Stimulated activated CD8-positive, alpha-beta memory T cell treated with anti-CD3 and anti-CD28 coated beads, Interleukin-15, amount 100 ng/mL, for 4 hours (primary cell): ENCODE measurements at places on chromosomes 1 and 21.

DNA sequence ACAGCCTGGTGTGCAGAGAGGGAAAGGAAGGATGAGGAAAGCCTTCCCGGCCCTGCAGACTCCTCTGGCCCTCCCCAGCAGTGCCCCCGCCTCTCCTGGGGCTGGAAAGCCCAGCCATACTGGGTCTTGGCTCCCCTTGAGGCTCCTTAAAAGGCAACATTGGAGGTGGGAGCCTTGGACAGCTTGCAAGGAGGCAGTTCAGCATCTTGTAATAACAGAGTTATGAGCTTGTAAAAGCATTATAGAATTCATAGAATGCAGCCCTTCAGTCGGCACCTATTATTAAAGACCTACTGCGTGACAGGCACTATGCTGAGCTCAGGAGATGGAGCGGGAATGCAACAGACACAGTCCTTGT, 4.2 kb downstream of the TINAGL1 start:
- no peak for DNase-seq

DNA sequence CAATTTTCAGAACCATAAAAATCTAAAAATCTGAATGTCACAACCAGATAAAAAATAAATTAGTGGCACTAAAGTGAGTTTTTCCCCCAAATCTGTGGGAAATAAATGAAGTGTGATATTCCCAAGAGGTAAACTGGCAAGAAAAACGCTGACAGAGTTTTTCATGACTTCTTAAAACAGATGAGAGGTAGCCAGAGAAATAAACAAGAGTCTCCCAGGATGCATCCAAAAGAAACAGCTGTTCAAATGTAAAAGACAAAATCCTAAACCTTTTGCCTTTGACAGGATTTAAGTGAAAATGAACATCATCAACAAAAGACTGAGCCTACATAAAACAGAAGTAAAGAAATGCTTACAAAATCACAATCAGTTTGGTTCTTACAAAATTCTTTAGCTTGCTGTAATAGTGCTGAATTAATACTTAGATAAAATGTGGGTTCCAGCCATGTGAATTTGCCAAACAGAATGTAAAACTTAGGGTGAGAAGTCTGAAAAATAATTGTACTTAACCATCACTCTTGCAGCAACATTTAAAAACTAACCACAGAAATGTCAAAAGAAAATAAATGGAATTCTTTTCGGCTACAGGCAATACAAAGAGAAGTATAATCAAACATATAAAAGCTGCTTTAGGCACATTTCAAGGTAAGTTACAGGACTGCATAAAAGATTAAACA, 133.6 kb downstream of the EIF4G3 start:
- no peak for DNase-seq

DNA sequence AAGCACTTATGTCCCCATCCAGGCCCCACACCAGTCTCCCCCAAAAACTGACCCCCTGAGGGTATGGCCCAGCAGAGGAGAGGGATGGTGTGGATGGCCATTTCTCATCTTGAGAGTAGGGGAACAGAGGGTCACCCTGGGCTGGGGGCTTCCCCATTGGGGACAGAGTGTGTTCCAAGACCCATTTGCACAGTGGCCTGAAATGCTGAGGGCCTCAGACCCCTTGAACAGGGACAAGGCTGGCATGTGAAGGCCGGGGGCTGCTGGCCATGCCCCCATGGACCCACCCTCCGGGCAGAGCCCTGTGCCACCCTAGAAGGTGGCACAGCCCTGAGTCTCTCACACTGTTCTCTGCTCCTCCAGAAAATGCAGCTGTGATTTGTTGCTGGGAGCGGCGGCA, 8.0 kb downstream of the CTRC start:
- no peak for DNase-seq

DNA sequence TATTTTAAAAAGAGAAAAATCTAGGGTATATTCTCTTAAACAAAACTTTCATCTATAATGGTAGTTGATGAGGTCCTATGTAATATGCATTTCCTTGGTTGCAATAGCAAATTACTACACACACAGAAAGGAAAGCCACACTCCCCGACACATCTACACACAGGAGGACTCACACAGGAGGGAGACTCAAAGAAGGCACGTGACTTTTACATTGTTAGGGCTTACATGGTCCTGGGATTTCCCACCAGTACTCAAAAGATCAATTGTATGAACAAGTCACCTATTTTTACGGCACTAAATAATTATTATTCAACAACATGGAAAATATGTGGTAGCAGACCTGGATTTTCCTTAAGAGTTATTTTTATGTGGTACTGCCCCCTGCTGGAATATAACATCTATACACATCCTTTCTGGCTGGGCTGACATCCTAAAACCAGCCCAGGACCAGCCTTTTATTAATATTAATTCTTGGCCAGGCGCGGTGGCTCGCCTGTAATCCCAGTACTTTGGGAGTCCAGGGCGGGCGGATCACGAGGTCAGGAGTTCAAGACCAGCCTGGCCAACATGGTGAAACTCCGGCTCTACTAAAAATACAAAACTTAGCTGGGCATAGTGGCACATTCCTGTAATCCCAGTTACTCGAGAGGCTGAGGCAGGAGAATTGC, 33.9 kb upstream of the LGALS8 start:
- DNase-seq: no peak

DNA sequence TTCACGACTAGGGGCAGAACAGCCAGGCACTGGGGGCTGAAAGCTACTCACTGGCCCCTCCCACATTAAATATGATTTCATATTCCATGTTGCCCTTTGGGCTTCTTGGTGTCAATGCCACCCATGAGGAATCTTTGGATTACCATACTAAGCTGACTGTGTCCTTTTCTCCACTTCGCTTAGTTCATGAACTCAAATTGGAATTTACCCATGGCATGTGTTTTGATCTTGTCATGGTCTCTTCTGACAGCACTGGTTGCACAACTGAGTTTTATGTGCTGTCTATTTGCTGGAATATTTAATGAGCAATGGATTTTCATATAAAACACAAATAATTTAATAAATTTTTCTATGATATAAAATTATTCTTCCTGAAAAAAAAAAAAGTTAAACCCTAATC, 59.2 kb downstream of the SERBP1 start:
- DNase-seq: no peak

GRCh38 chr1:203126151-203126865, 1.2 kb upstream of the ADORA1 start:
- no peak for DNase-seq

- no peak for DNase-seq
These were observed 3.9 kb downstream of the ARHGEF2 start for GRCh38 chr1:155974208-155975115.

GRCh38 chr1:235079443-235080296, 49.0 kb downstream of the TOMM20 start:
- no peak for DNase-seq

DNA sequence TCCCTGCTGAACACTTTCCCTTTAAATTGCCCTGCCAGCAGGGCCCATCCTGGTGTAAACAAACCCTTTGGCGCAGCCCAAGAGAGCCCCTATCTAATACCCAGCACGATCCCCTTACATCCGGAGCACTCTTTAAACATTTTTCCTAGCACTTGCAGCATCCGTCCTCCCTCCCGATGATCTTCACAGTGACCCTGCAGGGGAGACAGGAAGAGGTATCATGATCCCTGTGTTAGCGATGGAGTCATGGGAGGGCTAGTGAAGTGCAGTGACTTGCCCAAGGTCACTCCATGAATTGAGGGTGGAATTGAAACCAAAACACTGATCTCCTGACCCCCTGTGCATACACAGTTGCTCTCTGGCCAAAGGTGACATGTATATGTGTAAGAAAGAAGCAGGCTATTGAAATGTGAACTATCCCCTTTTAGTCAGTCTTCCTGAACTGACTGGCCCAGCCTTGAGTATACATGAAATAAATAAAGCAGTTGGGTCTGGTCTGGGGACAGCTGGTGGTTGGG, 9.8 kb upstream of the KCNQ4 start:
- DNase-seq: no peak

- no peak for DNase-seq
These were observed 10.0 kb downstream of the PLA2G2D start for GRCh38 chr1:20109223-20109856.

- DNase-seq: no peak
These were observed 48.8 kb downstream of the EDN2 start for GRCh38 chr1:41435570-41436178.

- DNase-seq: peak; percentile 21
These were observed 32.3 kb downstream of the KIAA2013 start for GRCh38 chr1:11893907-11894251.

DNA sequence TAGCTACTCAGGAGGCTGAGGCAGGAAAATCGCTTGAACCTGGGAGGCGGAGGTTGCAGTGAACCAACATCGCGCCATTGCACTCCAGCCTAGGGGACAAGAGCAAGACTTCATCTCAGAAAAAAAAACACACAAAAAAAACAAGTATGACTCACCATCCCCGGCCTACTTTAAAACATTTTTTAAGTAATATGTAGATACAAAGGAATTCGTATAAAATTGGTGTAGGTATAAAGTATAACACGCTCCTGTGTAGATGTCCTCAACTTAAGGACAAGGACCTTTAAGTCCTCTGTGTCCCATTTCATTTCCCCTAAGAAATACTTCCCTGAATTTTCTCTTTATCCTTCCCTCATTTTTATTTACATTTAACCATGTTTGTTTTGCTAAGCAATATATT, 73.4 kb upstream of the PKN2 start:
- no peak for DNase-seq

DNA sequence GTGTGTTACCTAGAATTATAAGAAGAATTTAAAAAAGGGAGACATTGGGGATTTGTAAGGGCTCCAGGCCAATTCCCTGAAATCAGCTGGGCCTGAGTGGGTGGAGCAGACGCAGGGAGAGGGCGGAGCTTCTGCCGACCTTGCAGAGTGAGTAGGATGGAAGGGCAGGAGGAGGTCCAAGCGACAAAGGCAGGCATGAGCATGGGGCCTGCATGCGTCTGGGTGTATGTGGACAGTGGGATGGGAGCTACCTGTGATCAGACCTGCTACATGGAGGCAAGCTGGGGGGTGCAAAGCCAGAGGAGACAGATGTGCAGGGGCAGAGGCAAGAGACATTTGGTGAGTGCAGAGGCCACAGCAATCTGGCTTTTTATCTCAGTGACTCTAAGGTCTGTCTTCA, 105.3 kb upstream of the OLIG2 start:
- no peak for DNase-seq

GRCh38 chr1:235225299-235225698, 64.2 kb upstream of the RBM34 start:
- no peak for DNase-seq

DNA sequence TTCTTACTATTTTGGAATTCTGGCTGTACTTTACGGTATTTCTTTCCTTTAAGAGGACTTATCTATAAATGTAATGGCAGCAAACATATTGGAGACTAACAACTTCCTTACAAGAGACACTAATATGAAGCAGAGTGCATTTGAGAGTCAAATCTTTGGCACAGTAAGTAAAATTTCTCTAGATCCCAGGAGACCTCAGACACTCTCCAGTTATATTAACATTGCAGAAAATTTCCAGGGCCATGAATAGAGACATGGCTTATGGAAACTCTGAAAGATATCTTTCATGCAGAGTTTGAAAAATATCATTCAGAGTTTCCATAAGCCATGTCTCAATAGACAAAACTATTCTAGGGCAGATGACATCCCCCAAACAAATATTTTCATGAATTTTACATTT, 51.2 kb downstream of the IL23R start:
- DNase-seq: no peak

- DNase-seq: no peak
These were observed 70.6 kb upstream of the ZBTB18 start for GRCh38 chr1:243980471-243980870.

GRCh38 chr1:151972542-151973248, 21.0 kb downstream of the S100A10 start:
- DNase-seq: no peak

GRCh38 chr1:27581823-27582243, 22.1 kb downstream of the AHDC1 start:
- DNase-seq: no peak

DNA sequence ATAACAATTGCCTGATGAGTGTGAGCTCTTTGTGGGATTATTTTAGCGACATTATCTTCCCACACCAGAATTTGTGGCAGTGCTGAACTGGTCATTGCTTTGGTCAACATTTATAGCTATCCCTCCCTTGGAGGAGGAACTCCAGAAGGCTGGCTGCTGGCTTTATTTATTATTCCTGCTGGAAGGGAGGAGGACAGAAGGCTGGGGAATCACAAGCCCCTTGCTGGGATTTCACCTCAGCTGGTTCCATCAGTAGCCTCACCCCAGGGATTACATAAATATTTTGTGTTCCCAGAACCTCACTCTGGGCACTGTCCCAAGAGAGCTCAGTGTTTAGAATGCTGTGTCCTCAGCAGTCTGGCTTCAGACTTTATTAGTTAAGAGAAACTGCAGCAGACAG, 102.8 kb upstream of the C1orf21 start:
- no peak for DNase-seq

DNA sequence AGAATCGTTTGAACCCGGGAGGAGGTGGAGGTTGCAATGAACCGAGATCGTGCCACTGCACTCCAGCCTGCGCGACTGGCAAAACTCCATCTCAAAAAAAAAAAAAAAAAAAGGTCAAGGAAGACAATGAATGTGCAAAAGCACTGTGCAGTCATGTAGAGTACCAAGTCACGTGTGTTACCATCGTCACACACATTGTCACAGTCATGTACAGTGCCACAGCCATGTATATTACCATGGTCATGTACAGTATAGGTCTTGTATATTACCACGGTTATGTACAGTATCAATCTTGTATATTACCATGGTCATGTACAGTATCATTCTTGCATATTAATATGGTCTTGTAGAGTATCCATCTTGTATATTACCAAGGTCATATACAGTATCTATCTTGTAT, 13.0 kb downstream of the DHRS3 start:
- no peak for DNase-seq

DNA sequence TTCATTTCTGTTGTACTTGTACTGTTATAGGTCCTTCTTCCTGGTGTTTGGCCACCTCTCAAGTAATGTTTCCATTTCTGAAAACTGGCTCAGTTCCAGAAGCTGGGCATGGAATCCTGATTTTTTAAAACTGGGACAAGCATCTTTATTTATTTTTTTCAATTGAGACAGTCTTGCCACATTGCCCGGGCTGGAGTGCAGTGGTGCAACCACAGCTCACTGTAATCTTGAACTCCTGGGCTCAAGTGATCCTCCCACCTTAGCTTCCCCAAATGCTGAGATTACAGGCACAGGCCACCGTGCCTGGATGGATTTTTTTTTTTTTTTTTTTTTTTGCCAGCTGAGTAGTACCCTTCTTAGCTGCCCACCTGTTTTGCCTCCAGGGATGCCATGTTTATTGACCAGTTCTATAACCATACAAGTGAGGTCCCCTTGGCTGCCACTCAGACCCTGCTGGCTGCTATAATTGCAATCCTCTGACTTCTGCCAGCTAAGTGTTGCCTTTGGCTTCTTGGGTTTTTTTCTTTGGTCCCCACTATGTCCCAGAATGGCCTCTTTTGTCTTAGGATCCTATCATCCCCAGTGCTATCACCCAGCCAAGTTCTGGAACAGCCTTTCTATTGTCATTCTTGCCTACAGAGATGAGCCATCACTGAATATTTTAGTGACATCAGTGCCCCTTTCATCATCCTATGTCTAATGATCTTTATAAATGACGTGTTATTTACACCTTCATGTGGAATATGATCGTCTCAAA, 3.9 kb upstream of the DIP2A start:
- no peak for DNase-seq
